ENCODE measurements at places on chromosomes 13 and 19.

DNA sequence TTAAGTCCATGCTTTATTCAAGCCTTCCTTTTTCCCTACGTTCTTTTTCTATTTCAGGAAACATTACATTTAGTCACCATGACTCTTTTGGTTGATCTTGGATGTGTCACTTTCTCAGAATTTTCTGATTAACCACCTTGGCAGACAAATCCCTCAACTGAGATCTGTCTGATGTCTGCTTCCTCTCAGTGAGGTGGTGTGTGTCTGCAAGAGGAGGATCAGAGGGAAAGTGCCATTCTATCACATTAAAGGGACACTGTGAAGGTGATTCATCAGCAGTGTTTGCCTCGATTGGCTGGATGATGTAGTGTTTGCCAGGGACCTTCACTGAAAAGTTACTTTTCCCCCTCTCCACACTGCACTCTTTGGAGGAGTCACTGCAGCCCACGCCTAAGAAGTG is 3.0 kb upstream of the CCNP start:
- DNase-seq, result no peak

- DNase-seq, result no peak
These were observed 14.5 kb downstream of the IPO5 start for GRCh38 chr13:97967948-97968347.

- DNase-seq, result no peak
These were observed 10.3 kb downstream of the RAB8A start for GRCh38 chr19:16121967-16122366.

- no peak for DNase-seq
These were observed 455.2 kb upstream of the ZNF507 start for GRCh38 chr19:31890230-31890629.

GRCh38 chr19:46859637-46860124 is 1.1 kb upstream of the ARHGAP35 start:
- no peak for DNase-seq

DNA sequence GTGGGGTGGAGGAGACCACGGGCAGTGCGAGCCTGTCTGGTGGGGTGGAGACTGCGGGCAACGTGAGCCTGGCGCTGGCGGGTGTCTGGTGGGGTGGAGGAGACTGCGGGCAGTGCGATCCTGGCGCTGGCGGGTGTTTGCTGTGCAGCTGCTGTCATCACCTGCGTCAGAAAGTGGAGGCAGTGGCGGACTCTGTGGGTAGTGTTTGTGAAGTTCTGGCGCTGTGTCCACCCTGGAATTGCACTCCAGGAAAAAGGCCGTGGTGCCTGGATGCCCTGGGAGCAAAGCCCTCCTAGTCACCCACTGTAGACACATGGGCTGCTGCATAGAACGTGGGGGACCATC is 6.2 kb downstream of the TEX29 start:
- DNase-seq, result no peak

DNA sequence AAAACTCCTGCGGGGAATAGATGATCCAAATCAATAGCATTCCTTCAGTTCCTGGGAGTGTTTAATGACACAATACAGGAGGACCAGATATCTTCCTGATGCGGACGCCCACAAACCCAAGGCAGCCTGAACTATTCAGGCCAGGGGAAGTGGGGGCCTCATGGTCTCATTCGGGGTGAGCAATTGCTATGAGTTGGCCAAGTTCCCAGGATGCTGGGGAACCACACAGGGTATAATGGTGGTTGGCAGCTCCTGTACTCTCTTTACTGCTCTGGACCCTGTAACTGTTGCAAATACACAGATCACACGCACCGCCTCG is 401.2 kb downstream of the IRS2 start:
- no peak for DNase-seq

DNA sequence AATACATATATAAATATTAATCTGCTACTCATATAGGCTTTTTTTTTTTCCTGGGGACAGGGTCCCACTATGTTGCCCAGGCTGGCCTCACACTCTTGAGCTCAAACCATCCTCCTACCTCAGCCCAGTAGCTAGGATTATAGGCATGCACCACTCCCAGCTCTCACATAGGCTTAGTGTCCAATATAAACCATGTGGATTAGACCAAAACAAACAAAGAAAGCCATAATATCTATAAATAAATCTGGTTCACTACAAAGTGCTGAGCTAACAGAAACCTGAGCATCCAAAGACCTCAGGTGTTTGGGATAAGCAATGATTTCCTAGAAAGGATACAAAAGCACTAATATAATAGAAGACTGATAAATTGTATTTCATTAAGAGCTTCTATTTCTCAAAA is 26.0 kb downstream of the TBC1D4 start:
- no peak for DNase-seq

DNA sequence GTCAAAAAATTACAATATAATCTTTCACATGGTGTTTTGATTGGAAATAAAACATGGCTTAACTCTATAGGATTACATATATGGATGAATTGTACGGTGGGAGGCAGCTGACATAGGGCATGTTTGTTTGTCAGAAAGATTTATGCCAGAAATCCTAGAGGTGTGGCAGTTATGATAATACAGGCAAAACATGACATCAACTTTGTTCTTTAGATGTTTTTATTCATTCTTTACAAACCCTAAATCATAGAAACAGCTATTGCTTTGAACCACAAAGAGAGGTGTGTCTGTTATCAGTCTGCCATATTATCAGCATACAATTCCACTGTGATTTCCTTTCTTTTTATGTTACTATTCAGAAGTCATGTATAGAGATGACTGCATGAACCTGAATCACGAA is 8.2 kb upstream of the CLDN10 start:
- DNase-seq, result no peak

DNA sequence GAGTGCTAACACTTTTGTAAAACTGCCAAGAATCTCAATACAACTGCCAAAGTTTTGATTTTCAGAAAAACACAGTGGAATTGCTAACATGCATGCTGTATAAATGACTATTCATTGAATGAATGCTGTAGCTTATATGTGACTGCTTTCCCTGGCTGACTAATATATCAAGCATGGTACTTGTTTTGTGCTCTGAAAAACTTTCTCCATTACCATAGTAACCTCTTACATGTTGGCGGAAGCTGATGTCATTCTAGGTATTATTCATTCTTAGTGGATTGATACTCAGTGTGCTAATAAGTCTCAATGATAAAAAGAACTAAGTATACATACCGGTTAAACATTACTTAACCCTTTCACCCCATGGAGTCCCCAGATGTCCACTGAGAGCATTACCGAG is 166.1 kb upstream of the MYO16 start:
- DNase-seq, result no peak

- no peak for DNase-seq
These were observed 4.5 kb upstream of the DCT start for GRCh38 chr13:94483970-94484369.

DNA sequence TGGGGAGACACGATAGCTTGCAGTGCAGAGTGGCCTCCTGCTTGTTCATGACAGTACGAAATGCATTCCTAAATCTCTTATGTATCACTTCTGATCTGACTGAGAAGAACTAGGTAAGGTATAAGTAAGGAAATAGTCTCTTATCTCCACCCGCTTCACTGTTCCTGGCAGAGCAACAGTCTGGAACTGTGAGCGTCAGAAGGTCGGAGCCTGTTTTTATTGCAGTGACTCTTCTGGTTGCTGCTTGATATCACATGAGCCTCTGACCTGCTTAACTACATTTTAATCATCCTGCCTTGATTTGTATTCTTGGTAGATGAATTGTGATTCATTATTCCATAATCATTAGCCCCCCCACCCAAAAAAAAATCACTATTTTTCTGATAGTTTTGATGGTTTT is 69.0 kb downstream of the COL4A2 start:
- no peak for DNase-seq

DNA sequence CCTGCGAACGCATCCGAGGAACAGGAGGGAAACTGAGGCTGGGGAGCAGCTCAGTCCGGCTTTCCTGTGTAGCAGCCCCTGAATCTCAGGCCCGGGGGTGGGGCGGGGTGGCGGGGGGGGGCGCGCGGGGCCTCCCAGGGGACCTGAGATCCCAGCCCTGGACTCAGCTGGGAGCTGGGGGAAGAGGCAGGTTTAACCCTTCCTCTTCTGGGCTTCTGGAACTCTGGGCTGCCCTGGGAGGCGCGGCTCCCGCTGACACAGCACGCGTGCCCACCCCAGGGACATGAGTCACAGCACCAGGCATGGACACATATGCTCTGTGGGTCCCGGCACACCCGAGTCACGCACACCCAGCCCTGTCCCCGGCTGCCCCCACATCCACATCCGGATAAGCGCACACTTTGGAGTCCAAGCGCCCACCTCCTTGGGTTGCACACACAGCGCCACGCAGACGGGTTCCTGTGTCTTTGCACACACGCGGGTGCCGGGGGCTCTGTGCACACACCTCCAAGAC is 3.5 kb upstream of the CIRBP start:
- no peak for DNase-seq

GRCh38 chr19:49125025-49125731 is 5.8 kb downstream of the PPFIA3 start:
- DNase-seq, result no peak

- DNase-seq, result no peak
These were observed 1073.4 kb downstream of the PCDH17 start for GRCh38 chr13:58704953-58705352.

DNA sequence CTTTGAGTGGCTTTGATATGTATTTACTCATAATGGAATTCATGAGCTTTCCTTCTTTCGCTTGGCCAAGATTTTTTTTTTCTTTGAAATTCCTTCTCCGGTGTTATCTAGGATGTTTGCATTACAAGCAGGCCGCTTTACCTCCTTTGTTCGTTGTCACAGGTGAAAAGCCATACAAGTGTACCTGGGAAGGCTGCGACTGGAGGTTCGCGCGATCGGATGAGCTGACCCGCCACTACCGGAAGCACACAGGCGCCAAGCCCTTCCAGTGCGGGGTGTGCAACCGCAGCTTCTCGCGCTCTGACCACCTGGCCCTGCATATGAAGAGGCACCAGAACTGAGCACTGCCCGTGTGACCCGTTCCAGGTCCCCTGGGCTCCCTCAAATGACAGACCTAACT is 16.7 kb downstream of the KLF5 start:
- no peak for DNase-seq

GRCh38 chr19:30328096-30328495 is 44.1 kb upstream of the ZNF536 start:
- no peak for DNase-seq

- no peak for DNase-seq
These were observed 44.0 kb upstream of the GAS6 start for GRCh38 chr13:113907635-113908617.

DNA sequence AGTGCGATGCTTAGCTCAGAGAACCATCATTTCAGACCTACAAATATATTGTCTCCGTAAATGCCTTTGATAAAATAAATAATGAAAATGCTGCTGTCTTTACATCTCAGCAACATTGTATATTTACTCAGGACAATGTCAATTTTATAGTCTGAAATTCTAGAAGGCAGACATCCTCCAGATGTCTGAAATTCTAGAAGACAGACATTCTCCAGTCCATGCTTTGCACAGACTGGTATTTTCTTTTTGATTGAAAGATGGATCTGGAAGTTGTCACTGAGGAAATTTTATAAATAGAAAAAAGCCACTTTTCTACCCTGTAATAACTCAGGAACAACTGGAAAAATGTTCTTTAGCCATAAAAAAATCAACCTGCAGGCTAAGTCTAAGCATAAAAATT is 2293.3 kb downstream of the PCDH9 start:
- no peak for DNase-seq

- no peak for DNase-seq
These were observed 12.0 kb downstream of the KHSRP start for GRCh38 chr19:6412447-6413091.

GRCh38 chr19:56347163-56347778 is 32.6 kb upstream of the ZSCAN5A start:
- DNase-seq, result no peak

- DNase-seq, result no peak
These were observed 16.9 kb downstream of the TMEM150B start for GRCh38 chr19:55308281-55308680.

DNA sequence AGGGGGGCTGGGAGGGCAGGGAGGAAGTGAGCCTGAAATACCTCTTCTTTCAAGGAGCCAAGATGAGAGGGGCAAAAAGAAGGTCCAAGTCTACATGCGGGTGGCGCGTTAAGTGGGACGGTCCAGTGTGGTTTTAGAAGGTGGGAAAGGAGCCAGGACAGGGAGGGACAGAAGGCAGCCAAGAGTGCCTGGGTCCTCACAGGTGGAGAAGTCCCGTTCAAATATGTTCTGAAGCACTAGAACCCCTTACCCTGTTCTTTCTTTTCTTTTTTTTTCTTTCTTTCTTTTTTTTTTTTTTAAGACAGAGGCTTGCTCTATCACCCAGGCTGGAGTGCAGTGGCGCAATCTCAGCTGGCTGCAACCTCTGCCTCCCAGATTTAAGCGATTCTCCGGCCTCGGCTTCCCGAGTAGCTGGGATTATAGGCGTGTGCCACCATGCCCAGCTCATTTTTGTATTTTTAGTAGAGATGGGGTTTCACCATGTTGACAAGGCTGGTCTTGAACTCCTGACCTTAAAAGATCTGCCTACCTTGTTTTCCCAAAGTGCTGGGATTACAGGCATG is 7.4 kb downstream of the CAMSAP3 start:
- DNase-seq, result no peak
